Activated naive CD4-positive, alpha-beta T cell treated with anti-CD3 and anti-CD28 coated beads, Interleukin-2, amount 10 ng/mL, durations not matched to agents 5 hours and 36 hours (primary cell): ENCODE measurements at places on chromosomes 12 and 14. TPM values are rescaled to one million over a fixed set of nuclear protein-coding genes. Genes with fewer than 3 reads are reported as not detected.

KLRB1 gene
- total RNA-seq, result 0.67 TPM

TESPA1 gene
- total RNA-seq, result 123 TPM

KERA gene
- not detected for total RNA-seq

TPPP2 gene
- not detected for total RNA-seq

LRFN5 gene
- total RNA-seq, result not detected

HECTD4 gene
- 42.6 TPM for total RNA-seq

DAO gene
- total RNA-seq, result not detected

CLEC7A gene
- not detected for total RNA-seq

NPFF gene
- total RNA-seq, result not detected

CPNE6 gene
- total RNA-seq, result not detected

RAD9B gene
- total RNA-seq, result 0.91 TPM

TBX5 gene
- not detected for total RNA-seq

CRIP2 gene
- not detected for total RNA-seq

TEAD4 gene
- 1.2 TPM for total RNA-seq

PCED1B gene
- 105 TPM for total RNA-seq

DPF3 gene
- 11.3 TPM for total RNA-seq

NGB gene
- not detected for total RNA-seq

BCL2L2 gene
- total RNA-seq, result 3.0 TPM

SPRYD3 gene
- total RNA-seq, result 25.5 TPM

C14orf39 gene
- total RNA-seq, result not detected

GPRC5D gene
- 0.99 TPM for total RNA-seq

TAS2R8 gene
- not detected for total RNA-seq

PDZRN4 gene
- total RNA-seq, result not detected

SLC4A8 gene
- 9.2 TPM for total RNA-seq

DCAF11 gene
- total RNA-seq, result 101 TPM

ADCY4 gene
- 3.8 TPM for total RNA-seq

LRIG3 gene
- total RNA-seq, result not detected

VRK1 gene
- total RNA-seq, result 51.7 TPM

MYL2 gene
- total RNA-seq, result not detected

KCNK10 gene
- total RNA-seq, result not detected

GYS2 gene
- total RNA-seq, result not detected

BEGAIN gene
- total RNA-seq, result 1.2 TPM

C14orf180 gene
- total RNA-seq, result not detected

PMCH gene
- 0.28 TPM for total RNA-seq

PARP2 gene
- total RNA-seq, result 25.1 TPM

CCDC196 gene
- not detected for total RNA-seq

EML5 gene
- total RNA-seq, result 1.6 TPM

TBX3 gene
- total RNA-seq, result not detected

RFX4 gene
- total RNA-seq, result not detected

CD163L1 gene
- total RNA-seq, result not detected

P2RX7 gene
- total RNA-seq, result 52.1 TPM

MYH6 gene
- not detected for total RNA-seq

SLC6A13 gene
- not detected for total RNA-seq

MGST1 gene
- total RNA-seq, result not detected

P2RX2 gene
- total RNA-seq, result not detected

CCDC177 gene
- not detected for total RNA-seq

ACOT4 gene
- total RNA-seq, result 1.1 TPM

ACSS3 gene
- total RNA-seq, result not detected

SERPINA10 gene
- not detected for total RNA-seq

DEPDC4 gene
- total RNA-seq, result 1.8 TPM

KRT82 gene
- not detected for total RNA-seq

FAM186B gene
- 0.19 TPM for total RNA-seq

STX2 gene
- 30.9 TPM for total RNA-seq
